Retina (tissue), 1 donor: ENCODE measurements at places on chromosomes 12 and 14.

DNA sequence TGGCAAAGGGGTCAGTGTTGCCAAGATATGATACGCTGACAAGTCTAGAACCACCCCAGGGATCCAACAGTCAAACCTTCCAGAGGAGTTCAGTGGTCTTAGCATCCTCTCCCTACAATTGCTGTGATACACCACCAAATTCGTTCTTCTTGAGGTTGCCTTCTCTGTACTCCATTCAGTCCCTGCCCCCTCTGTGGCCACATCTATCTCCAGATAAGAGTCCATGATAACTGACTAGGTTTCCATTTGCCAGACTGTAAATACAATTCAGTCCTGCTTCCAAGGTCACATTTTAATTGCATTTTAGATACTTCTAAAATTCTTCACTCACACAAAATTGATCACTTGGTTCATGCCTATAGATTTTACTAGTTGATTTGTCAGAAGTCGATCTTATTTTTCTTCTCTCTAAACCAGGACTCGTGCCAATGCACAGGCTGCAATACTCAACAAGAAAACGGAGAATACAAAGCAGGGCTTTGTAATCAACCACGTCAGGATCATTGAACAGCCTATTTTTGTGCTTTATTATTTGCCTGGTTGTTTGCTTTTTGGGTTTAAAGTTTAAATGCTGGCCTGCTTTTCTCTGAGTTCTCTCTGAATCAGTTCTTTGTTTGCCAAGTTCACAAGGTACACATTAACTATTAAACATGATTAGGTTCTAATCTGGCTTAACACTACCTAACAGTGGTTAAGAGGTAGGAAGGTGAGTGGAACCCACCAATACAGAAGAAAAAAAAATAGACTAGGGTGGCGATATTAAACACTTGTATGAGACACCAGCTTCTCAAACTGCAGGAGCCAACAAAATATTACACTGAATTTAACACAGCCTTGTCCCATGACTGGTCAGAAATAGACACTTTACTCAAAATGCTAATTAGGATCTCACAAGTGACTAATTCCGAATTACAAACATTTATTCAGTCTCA is 5.3 kb upstream of the TSPAN8 start:
- DNase-seq, result no peak

- peak; percentile 5 for DNase-seq
Measured at GRCh38 chr14:20988717-20989470, 886 bp upstream of the METTL17 start.

DNA sequence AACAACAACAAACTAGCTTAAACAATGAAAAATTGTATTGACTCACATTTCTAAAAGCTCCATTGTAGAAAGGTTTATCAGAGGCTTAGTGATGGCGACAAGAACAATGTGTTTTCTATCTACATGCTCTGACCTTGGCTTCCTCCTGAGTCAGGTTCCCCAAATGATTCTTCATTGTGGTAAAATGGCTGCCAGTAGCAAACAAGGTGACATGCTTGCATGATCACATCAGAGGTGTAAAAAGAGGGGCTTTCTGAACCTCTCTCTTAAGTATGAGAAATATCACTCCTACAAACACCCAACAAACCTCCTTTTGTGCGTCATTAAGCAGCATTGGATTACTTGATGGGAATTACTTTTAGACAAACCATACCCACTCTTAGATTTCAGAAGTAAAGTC is 252.4 kb upstream of the SYT1 start:
- no peak for DNase-seq

DNA sequence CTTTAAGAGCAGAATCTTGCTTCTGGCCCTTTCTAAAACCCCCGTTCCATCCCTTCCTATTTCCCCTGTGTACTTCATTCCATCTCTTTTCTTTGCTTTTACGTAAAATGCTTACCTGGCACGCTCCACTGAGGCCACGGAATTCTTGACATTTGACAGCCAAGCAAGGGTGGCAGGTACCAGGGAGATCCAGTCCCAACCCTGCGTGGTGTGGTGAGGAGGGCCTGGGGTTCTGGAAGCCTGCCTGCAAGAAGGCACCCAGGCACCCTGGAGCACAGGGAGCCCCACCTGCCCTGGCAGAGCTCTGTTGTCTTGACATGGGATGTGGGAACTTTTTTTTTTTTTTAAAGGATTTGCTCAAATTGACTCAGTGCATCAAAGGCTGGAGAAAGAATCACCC is 48.6 kb downstream of the ITPK1 start:
- DNase-seq, result no peak

DNA sequence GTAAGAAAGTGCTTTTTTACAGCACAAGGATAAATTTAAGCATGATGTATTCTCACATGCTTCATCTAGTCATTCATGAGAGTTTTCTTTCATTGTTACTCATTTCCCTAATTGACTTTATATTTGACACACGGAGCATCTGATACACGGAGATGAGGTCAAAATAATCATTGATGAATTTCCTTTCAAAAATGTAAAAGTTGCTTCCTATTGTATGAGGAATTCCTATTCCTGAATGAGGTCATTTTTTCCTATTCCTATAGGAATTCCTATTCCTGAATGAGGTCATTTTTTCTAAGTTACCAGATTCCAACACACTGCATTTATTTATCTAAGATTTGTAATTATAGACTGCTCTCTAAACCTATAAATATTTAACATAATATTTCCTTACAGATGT is 316.7 kb upstream of the KITLG start:
- DNase-seq, result no peak
